ENCODE measurements at places on chromosomes 2 and 18.

DNA sequence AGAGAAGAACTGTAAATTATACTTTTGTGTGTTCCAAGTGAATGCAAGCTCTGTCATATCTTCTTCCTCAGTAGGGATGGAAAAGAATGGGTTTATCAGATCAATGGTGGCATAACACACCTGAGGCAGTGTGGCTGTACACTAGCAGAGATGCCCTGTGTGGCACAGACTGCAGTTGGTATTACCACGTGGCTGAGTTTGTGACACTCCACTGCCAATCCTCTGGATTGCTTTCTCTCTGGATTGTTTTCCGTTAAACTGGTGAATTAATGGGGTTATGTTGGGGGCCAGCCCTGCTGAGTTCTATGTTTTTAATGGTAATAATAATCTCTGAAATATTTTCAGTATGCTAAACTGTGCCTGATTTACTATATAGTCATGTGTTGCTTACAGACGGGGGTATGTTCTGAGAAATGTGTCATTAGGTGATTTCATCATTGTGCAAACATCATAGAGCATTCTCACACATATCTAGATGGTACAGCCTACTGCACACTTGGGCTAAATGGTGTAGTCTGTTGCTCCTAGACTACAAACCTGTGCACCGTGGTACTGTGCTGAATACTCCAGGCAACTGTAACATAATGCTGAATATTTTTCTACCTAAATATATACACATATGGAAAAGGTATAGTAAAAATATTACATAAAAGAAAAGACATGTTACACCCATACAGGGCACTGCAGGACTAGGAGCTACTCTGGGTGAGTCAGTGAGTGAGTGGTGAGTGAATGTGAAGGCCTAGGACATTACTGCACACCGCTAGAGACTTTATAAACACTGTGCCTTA, 84.7 kb upstream of the ST6GAL2 start:
- DNase-seq = no peak

GRCh38 chr2:158573739-158574138, 117.0 kb downstream of the PKP4 start:
- no peak for DNase-seq

DNA sequence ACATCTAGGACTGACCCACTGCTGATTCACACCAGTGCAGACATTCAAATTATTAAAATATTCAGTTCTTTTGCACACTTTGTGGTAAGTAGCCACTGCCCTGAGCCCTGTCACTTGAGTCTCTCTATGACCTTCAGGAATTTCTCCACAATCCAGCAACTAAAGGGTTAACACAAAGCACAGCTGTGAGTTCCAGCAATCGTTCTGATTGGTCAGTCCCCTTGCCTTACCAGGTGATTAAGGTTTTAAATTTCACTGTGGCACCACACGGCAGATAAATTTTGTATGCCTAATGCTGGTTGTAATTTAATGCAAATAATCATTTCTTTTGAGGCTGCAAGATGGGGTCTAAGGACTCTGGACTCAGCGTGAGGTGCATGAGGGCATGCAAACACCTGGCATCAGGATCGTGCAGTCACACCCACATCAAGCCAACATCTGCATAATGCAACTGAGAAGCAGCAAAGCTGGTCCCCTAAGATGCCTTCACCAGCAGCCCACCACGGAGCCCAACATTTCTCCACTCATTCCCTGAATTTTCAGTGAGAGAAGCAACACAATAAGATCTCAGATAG, 36.6 kb downstream of the SLC14A1 start:
- no peak for DNase-seq

GRCh38 chr2:46303822-46304221, 6.6 kb downstream of the EPAS1 start:
- DNase-seq = no peak

Measured in anterior cingulate cortex (tissue), 58 donors.